ENCODE measurements at places on chromosomes 16 and 17.

DNA sequence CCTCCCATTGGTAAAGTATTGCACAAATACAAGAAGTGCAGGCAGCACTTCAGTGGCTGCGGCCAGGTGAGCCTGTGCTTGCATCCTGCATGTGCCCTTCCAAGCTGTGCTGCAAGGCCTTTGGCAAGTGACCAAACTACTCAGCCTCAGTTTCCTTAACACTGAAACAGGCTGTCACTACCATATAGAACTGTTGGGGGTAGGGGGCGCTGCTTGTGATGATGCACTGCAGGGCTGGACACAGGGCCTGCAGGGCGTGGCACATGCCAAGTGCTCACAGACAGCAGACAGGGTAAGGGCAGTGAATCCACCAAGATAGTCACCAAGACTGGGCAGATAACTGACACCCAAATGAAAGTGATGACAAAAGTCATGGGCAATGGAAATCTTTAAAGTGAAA lies 65.6 kb upstream of the SREBF1 start:
- no peak for DNase-seq

DNA sequence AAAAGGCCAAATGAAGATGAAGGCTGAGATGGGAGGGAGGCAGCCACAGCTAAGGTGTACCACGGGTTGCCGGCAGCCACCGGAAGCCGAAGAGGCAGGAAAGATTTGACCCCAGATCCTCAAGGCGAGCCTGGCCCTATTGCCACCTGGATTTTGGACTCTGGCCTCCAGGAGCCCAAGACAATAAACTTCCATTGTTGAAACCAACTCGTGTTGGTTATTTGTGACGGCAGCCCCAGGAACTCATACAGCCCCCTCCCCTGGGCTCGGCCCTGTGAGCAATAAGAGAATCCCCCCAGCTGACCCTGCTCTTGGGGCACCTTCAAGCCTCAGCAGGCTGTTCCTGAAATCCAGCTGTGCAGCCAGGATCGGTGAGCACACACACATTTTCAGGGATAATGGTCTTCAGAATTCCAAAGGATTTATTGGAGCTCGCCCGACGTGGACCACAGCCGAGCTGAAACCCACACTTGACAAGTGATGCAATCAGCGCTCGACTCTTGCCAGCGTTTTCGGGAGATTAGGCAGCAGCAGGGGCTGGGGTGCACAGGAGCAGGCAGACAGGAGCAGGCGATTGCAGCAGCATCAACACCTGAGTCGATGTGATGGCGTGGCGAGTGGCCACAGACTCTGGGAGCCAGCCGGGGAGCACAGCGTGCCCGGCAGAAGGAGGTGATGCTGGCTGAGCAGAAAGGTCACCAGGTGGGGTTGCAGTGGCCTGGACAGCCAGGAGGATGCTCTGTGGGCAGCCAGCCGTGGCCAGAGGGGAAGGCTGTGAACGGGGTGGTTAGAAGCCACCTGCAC lies 22.4 kb upstream of the CBX4 start:
- no peak for DNase-seq

DNA sequence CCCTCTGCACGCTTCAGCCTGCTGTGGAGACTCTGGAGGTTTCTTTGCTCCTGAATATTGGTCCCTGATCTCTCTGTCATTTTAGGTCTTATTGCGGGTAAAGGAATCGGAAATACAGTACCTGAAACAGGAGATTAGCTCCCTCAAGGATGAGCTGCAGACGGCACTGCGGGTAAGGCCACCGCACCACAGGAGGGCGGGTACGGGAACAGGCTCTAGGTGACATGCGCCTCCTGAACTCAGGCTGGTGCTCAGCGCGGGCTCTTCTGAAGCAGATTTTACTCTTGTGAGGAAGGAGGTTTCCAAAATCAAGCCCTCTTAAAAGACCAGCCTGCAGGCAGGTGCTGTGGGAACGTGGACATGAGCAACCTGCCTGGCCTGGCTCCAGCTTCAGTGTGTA lies 29.8 kb downstream of the PLD6 start:
- no peak for DNase-seq

DNA sequence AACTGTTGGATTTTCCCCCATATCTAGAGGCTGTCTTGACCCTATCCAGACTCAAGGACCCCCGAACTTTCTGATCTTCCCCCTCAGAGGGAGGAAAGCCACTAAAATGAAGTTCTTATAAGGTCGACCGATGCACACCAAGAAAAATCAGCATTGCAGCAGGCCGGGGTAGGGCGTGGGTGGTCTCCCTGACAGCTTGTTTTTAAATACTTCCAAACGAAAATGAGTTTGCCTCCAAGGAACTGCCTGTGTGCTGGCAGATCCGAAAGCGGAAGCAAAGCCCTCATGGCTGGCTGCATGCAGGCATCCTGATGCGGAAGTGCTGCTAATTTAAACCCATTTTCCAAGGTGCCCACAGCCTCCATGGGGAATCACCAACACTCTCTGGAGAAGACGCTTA lies 374.3 kb upstream of the XYLT1 start:
- DNase-seq = no peak

DNA sequence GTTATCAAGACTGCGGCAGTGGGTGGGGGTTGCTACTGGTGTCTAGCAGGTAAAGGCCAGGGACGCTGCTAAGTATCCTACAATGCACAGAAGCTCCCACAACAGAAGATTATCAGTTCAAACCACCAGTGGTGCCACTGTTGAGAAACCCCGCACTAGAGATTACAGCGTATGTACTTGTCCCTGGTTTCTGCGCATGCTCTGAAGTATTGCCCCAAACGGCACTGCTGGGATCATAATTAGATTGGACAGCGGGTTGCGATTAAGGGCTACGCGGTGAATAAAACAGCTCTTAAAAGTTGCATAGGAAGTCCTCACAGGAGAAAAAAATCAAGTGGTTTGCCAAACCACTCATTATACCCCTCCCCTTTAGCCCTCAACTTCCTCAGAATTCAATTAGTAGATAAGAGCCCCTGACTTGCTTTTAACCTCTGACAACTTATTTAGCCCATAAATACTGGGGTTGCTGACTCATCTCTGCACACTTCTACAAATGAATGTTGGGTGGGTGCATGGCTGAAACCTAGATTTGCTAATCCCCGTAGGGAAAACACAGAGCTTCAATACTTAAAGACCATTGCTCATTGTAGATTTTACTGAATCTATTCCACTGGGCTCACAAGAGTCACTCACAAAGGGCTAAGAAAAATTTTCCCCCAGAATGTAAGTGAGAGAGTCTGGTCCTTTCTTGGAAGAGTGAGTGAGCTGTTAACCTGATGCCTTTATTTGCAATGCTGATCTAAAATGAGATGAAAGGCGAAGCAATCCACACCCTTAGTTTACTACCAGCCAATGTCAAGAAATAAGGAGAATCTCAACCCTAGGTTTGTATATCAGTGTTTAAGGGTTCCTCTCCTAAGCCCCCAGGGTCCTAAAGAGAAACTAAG lies 91.8 kb downstream of the RGS9 start:
- no peak for DNase-seq
